Karpas-422 (cell line): ENCODE measurements at places on chromosomes 2 and 18.

- no peaks in the 10 kb centered on the region for H3K27me3 ChIP-seq
- H3K27ac ChIP-seq, result no peak overlapping the region
- DNase-seq, result no peak
- H3K4me3 ChIP-seq, result no peak overlapping the region
- H3K36me3 ChIP-seq, result no peaks in the 10 kb centered on the region
Observed at GRCh38 chr2:119233326-119234020, 9.8 kb downstream of the STEAP3 start.

GRCh38 chr18:38575648-38576047, 1010.0 kb upstream of the CELF4 start:
- H3K27ac ChIP-seq, result no peak overlapping the region
- no peaks in the 10 kb centered on the region for H3K36me3 ChIP-seq
- no peaks in the 10 kb centered on the region for H3K4me1 ChIP-seq
- no peak for DNase-seq
- H3K4me3 ChIP-seq, result no peak overlapping the region

DNA sequence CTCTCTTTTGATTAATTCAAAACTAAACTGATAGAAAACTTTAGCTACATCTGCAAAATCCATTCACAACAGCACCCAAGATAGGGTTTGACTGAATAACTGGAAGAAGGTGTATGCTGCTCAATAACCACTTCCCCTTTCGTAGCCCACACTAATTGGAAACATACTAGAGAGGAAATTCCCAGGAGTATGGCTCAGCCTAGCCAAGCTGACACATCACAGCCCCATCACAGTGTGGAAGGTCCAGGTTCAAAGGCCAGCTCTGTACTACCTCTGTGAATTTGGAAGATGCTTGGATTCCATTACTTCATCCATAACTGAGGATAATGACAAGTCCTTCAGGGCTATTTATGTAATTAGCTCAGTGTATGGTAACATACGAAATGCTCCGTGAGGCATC, 185.4 kb downstream of the FBXO15 start:
- no peak overlapping the region for H3K27ac ChIP-seq
- H3K36me3 ChIP-seq, result no peaks in the 10 kb centered on the region
- H3K4me3 ChIP-seq, result no peak overlapping the region
- H3K4me1 ChIP-seq, result peaks cover 23% of the 10 kb centered on the region
- no peaks in the 10 kb centered on the region for H3K27me3 ChIP-seq
- DNase-seq, result no peak

DNA sequence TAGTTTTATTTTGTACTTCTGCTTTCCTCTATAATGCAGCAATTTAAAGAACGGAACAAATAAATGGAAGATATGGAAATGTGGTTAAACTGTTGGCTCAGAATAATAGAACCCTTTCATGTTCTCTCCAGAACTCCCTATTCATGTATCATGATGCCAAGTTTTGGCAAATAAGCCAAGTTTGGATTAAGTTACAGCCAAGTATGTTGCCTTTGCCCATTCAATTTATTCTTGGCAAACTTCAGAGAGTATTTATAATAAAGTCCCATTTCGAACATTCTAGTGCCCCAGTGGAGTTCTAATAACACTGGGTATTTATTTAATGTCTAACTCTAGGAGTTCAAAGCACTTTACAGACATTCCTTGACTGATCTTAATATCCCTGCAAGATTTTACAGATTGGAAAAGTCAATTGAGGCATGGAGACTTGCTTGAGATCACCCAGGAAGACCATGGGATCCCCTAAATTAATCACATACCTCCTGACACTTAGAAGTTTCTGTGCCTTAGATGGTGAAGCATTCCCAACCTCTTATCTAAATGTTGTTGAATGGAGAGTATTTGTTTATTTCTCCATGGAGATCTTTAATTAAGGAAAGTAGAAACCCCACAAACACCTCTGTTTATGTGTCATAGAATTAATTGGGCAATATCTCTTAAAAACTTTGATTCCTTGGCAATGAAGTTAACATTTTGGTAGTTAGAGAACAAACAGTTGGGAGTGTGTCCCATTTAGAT, 106.7 kb downstream of the ACKR3 start:
- H3K4me3 ChIP-seq, result no peak overlapping the region
- no peaks in the 10 kb centered on the region for H3K4me1 ChIP-seq
- no peak overlapping the region for H3K27ac ChIP-seq
- no peaks in the 10 kb centered on the region for H3K27me3 ChIP-seq

- no peaks in the 10 kb centered on the region for H3K36me3 ChIP-seq
- no peak overlapping the region for H3K27ac ChIP-seq
- H3K4me1 ChIP-seq, result peaks cover 3% of the 10 kb centered on the region
- no peak for DNase-seq
- H3K27me3 ChIP-seq, result no peaks in the 10 kb centered on the region; the same call in 1 of the 2 replicates
- no peak overlapping the region for H3K4me3 ChIP-seq
Observed at GRCh38 chr18:50630895-50631294, 71.0 kb downstream of the MAPK4 start.

- H3K27ac ChIP-seq, result no peak overlapping the region
- no peaks in the 10 kb centered on the region for H3K36me3 ChIP-seq
- H3K4me1 ChIP-seq, result no peaks in the 10 kb centered on the region
- no peak overlapping the region for H3K4me3 ChIP-seq
Observed at GRCh38 chr18:73940721-73941120, 206.9 kb downstream of the FBXO15 start.

- H3K36me3 ChIP-seq, result no peaks in the 10 kb centered on the region
- H3K4me1 ChIP-seq, result no peaks in the 10 kb centered on the region
- no peaks in the 10 kb centered on the region for H3K27me3 ChIP-seq
- DNase-seq, result no peak
- H3K27ac ChIP-seq, result no peak overlapping the region
- no peak overlapping the region for H3K4me3 ChIP-seq
Observed at GRCh38 chr2:36357847-36358659, 2.5 kb downstream of the CRIM1 start.

- no peak overlapping the region for H3K4me3 ChIP-seq
- H3K27ac ChIP-seq, result no peak overlapping the region
Observed at GRCh38 chr2:162475661-162476060, 131.7 kb downstream of the GCA start.

- H3K27ac ChIP-seq, result no peak overlapping the region
- no peak overlapping the region for H3K4me3 ChIP-seq
- no peaks in the 10 kb centered on the region for H3K36me3 ChIP-seq
- H3K27me3 ChIP-seq, result no peaks in the 10 kb centered on the region
- H3K4me1 ChIP-seq, result peaks cover 8% of the 10 kb centered on the region; the same call in 1 of the 2 replicates
- DNase-seq, result no peak
Observed at GRCh38 chr2:230658877-230659652, 53.6 kb upstream of the CAB39 start.

- H3K36me3 ChIP-seq, result no peaks in the 10 kb centered on the region
- no peaks in the 10 kb centered on the region for H3K27me3 ChIP-seq
- no peak for DNase-seq
- H3K27ac ChIP-seq, result no peak overlapping the region
- no peak overlapping the region for H3K4me3 ChIP-seq
Observed at GRCh38 chr18:13524811-13525210, 201.5 kb downstream of the FAM210A start.

- no peak overlapping the region for H3K27ac ChIP-seq
- no peaks in the 10 kb centered on the region for H3K4me1 ChIP-seq
- no peaks in the 10 kb centered on the region for H3K27me3 ChIP-seq
- H3K4me3 ChIP-seq, result no peak overlapping the region
Observed at GRCh38 chr2:162712598-162712997, 126.0 kb downstream of the KCNH7 start.

- no peak for DNase-seq
- no peaks in the 10 kb centered on the region for H3K4me1 ChIP-seq
- no peaks in the 10 kb centered on the region for H3K36me3 ChIP-seq
- no peaks in the 10 kb centered on the region for H3K27me3 ChIP-seq
Observed at GRCh38 chr2:113237604-113238160, 41.0 kb downstream of the PAX8 start.
